Esophagus squamous epithelium (tissue), 5 donors: ENCODE measurements at places on chromosomes 11 and 22.

DNA sequence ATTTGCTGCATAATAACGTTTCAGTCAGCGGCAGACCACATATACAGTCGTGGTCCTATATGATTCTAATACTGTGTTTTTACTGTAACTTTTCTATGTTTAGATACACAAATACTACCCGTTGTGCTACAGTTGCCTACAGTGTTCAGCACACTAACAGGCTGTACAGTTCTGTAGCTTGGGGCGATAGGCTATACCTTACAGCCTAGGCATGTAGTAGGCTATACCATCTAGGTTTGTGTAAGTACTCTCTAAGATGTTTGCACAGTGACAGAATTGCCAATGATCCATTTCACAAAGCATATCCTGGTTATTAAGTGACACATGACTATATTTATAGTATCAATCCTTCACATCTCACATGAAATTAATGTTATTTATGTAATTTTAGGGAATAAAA lies 78.2 kb downstream of the YAP1 start:
- no peak for DNase-seq

DNA sequence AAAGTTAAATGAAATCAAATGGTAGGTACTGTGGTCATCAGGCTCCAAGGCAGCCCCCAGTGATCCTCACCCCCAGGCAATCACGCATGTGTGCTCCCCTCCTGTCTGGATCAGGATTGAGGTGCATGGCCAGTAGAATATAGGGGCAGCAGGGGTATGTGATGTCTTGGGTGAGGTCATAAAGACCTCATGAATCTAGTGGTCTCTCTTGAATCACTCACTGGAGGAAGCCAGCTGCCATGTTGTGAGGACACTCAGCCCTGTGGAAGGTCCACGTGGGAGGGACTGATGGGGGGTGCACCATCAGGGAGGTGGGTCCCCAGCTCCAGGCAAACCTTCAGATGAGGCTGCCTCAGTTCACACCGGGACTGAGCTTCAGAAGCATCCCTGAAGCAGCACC lies 6.8 kb upstream of the IL17REL start:
- DNase-seq = no peak

DNA sequence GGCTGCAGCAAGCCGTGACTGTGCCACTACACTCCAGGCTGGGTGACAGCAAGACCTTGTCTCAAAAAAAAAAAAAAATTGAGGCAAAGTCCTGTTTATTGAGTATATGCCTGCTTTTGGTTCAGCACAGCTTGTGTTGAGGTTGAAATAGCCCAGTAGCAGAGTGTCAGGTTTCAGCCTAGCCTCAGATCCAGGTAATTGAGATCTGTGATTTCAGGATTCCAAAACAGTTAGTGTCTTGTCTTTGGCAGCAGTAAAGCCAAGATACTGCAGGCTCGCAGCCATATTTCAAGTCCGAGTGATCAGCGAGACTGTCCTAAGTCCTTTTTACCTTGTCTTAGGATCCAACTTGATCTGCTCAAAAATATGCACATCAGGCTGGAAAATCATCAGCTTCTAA lies 27.0 kb downstream of the CUL5 start:
- no peak for DNase-seq

DNA sequence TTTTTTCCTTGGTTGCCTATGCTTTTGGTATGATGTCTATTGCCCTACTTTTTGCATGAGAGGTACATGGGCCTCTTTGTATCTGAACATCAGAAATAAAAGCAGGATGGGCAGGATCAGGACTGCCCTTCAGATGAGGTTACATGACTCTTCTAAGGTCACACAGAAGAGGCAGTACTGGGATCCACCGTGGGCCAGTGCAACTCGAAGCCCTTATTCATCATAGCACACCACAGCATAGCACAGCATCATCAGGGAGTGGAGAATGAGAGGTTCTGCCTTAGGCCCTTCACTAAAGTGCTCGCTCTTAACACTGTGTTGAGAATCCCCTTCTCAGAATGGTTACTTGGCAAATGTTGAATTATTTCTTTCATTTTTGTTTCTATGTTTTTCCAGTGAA lies 88.3 kb downstream of the C22orf31 start:
- no peak for DNase-seq

- no peak for DNase-seq
These were observed 62.9 kb upstream of the ATXN10 start for GRCh38 chr22:45608763-45609180.

DNA sequence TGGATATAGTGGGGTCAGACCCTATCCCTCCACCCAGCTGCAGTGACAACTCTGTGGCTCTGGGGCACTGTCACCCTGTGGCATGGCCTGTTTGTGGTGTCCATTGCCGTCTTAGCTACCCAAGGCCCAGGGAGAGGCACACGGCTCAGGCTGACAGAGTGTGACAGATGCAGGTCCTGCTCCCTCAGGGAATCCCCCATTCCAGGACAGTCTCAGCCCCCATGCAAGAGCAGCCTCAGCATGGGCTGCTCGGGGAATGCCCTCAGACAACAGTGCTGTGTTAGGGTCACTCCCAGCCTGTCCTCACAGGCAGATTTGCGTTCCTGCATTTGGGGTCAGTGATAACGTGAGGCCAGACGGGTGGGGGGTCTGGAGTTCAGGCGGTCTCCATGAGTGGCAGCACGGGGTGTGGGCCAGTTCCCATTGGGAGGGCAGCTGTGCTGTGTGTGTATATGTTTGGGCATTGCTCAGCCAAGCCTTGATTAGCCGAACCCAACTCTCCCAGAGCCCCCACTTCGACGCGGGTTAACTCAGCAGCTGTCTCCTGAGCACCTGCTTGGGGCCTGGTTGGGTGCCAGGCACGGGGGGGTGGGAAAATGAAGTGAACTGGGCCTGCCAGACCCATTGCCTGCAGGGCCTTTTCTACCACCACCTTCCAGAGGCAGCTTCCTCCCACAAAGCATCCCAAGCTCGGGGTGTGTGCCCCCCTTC lies 5.3 kb upstream of the KCNQ1OT1 start:
- DNase-seq = no peak

DNA sequence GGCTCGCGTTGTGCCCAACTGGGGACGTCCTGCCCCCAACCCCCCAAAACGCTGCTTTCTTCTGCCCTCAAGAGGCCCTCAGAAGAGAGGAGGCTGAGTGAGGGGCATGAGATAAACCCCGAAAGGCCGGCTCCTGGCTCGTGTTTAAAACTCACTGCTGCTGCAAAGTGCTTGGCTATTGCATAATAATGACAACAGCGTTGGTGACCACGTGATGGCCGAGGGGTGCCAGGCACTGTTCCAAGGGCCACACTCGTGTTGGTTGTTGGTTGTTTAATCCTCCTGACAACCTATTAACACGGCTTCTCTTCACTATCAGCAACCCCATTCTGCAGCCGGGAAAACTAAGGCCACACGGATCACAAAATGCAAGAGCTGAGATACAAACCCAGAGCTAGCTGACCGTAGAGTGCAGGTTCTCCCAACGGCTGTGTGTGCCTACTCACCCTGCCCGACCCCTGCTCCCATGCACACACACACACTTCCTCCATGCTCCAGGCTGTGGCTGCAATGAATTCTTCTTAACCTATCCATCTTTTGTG lies 51.0 kb downstream of the ANO1 start:
- DNase-seq = no peak

DNA sequence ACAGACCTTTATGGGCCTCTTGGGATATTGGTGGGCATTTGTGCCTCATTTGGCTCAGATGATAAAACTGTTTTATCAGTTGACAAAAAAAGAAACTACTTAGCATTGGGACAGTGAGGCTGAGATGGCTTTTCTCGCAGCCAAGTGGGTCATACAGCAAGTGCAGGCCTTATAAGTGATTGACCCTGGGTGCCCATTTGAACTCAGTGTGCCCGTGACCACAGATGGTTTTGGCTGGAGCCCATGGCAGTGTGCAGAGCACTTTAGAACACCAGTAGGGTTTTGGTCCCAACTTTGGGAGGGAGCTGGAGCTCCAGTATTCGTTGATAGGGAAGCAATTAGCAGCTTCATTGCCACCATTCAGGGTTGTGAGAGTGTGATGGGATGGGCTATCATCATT lies 404.5 kb upstream of the LARGE1 start:
- no peak for DNase-seq

DNA sequence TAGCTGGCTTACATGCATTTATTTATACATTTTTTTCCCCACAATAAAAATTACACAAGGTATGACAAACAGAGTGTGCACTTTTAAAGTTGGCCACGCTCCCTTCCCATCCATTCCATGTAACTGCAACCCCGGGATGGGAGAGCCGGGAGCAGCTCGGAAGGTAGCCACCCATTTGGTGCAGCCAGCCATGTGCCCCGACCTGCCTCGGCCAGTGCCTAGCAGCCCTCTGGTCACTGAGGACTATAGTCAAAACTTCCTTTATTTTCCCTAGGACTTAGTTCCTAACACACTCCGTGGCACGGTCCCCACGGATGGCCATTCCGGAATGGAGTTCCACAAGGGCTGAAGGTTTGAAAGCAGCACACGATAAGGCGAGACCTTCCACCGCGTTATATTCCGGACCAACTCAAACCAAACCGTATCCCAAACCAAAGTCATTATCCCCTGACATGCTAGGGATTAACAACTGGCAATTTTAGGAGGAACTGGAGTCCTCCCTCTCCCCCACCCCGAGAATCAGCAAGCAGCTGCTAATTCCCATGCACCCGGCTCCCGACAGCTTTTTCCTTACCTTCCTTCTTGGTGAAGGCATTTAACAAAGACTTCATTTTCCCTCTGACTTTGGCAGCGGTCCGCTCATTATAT lies 426.4 kb downstream of the SHANK2 start:
- DNase-seq = no peak

DNA sequence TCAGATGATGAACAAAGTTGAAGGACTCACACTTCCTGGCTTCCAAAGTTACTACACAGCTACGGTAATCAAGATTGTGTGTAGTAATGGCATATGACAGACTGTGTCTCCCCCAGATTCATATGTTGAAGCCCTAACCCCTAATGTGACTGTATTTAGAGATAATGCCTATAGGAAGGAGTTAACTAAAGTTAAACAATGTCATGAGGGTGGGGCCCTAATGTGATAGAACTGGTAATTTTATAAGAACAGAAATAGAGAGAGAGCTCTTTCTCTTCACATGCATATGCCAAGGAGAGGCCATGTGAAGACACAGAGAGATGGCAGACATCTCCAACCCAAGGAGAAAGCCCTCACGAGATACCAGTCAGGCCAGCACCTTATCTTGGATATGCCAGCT lies 8.0 kb downstream of the AAMDC start:
- no peak for DNase-seq

DNA sequence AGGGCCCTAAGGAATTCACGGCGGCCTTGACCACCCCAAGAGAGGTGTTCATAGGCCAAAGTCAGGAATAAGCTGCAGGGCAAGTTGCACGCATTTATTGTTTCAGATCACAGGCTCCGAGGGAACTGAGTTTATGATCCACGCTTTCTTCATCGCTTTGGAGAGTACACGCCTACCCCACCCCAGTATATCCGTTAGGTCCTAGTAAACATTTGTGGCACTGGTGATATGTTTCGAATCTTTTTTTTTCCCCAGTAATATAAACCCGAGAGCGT lies 805 bp downstream of the GANAB start:
- no peak for DNase-seq

DNA sequence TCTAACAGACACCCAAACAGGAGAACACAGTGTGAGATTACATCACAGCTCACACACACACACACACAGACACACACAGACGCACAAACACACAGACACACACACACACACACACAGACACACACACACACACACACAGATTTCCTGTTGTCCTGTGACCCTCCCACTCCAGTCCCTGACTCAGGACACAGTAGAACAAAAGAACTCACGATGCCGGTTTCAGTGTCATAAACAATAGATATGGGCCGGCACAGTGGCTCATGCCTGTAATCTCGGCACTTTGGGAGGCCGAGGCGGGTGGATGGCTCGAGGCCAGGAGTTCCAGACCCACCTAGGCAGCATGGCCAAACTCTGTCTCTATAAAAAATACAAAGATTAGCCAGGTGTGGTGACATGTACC lies 13.8 kb upstream of the KAT5 start:
- DNase-seq = no peak

DNA sequence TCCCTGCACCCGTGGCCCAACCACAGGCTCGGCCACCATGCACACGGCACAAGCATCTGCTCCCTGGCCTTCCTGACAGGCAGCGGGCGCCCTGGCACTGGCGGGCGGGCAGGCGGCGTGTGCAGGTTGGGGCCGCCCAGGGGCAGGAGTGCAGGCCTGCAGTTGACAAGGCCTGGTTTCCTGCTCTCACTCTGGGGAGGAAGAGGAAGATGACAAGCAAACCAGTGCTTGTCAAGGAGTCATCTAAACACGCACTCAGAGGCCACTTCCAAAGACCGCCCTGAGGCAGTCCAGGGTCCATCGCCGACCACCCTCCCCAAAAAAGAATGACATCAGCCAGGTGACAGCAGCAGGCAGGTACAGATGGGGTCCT lies 65.3 kb upstream of the LINC01488 start:
- DNase-seq = no peak

DNA sequence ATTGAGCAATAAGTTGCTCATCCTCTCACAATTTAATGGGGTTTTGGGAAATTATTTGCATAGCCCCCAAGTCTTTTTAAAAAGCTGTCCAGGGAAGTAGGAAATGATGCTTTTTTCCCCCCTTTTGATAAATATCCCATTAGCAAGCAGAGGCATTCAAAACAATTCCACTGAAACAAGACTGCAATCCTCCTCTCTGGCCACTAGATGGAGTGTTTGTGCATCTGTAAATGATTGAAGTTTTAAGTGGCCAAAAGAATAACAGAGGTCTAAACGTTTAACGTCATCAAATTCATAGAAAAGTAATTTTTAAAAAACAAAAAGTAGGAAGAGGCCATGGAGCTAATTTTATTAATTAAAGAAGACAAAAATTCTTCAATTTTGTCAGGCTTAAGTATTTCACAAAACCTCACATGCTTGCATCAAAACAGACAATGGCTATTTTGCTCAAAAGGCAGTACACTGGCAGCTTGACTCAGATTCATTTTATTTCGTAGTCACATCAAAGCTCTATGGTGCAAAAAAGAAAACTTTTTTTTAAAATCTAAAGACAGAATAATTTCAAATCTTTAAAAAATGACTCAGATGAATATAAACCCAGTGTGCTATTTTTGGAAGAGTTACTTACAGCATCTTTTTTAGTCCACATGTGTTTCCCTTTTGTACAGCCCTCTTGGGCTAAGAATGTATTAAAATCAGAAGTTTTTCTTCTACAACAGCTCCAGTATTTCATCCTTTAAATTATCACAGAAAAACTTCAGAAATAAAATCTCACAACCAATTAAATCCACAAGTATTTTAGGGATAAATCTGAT lies 17.8 kb downstream of the CHORDC1 start:
- no peak for DNase-seq

GRCh38 chr11:118379497-118379896 lies 20.1 kb downstream of the UBE4A start:
- no peak for DNase-seq

DNA sequence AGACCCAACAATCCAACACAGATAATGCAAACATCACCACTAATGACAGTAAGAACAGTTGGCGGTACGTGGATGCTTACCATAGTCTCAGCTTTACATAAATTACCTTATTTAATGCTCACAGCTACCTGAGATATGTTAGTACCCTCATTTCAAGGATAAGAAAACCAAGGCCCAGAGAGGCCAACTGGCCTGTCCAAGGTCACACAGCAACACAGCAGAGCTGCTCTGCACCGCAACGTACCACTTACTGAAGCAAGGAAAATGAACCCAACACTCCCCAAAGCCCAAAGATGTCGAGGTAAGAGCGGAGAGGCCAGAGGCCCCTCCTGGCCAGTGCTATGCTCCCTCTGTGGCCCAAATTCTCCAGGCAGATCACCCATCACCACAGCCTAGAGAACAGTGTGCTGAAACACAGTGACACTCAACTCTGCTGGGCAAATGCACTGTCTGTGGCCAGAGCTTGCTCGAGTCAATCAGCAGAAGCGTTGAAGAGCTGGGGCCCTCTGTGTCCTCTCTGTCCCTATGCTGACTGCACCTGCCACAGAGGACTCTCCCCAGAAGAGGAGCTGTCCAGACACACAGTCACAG lies 14.0 kb downstream of the SHANK2 start:
- no peak for DNase-seq
